ENCODE measurements at places on chromosomes 1 and 21.

DNA sequence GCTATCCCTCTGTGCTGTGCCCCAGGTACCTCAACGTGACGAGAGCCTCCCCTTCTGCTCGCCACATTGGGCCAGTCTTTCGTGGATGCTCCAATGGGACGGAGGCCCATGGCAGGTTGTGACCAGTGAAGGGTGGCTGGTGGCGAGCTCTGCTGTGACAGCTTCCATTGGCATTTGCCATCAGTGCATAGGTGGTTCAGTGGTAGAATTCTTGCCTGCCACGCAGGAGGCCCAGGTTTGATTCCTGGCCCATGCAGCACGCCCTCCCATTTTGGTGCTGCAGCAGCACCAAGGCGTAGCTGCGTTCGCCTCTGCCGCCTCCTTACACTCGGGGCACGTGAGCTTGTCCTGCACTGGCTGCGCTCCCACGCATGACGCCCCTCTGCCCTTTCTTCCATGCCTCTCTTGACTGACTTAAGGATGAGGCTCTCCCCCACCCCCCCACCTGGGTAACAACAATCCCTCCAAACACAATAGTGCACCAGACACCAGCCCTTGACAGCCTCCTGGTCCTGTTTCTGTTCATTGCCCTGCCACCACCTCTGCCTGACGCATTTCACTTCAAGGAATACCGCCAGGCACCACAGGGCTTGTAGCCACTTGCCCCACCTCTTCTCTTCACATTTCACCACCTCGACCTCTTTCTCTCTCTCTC is 24.7 kb upstream of the FCGR2A start:
- DNase-seq, result no peak

- no peak for DNase-seq
Measured at GRCh38 chr1:154869351-154870114, 548 bp downstream of the KCNN3 start.

DNA sequence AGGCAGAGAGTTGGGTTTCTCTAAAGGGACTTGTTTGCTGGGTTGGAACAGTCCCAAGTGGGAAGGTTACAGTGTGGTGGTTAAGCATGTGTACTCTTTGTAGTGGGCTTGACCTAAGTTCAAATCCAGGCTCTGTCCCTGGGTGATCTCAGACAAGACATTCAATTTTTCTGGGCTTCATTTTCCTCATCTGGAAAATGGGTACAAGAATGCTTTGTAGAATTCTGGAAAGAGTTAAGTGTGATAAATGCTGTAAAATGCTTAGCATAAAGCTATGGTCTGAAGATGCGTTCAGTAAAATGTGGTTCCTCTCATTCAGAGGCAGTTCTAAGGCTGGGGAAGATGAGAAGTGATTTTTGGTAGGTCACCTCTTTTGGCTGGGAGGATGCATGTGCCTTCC is 805 bp downstream of the GRHL3 start:
- DNase-seq, result no peak

- no peak for DNase-seq
Measured at GRCh38 chr1:51313961-51314777, 16.2 kb downstream of the TTC39A start.

- no peak for DNase-seq
Measured at GRCh38 chr21:27419153-27419552, 452.3 kb upstream of the ADAMTS5 start.

DNA sequence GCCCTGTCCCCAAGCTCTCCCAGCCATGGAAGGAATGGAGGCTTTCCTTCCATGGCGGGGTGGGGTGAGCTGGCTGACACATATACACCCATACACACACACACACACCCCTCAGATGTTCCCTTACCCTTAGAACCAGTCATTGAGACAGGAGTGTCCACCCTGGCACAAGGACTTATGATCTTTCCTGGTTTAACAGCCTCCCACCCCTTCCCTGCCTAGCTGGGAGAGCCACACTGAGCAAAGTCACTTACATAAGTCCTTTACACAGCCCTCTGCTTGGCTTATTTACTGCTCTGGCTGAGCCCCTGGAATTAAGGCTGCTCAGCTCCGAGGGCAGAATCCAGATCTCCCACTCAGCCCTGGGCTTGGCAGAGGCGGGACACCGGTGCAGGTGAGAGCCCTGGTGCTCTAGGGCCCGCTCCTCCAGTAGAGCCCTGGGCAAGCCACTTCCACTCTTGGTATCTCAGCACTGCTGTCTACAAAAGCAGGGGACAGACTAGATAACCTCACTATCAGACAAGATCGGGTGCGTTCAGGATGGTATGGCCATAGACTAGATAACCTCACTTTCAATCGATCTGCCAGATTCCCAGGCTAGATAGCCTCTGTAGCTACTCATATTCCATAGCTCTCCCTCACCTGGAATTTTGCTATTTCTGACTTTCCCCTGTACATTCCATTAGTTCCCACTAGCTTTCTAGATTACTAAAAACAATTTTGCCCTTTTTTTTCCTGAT is 16.7 kb downstream of the SLC6A9 start:
- no peak for DNase-seq

- DNase-seq, result no peak
Measured at GRCh38 chr21:45556645-45557615, 14.7 kb upstream of the SLC19A1 start.

DNA sequence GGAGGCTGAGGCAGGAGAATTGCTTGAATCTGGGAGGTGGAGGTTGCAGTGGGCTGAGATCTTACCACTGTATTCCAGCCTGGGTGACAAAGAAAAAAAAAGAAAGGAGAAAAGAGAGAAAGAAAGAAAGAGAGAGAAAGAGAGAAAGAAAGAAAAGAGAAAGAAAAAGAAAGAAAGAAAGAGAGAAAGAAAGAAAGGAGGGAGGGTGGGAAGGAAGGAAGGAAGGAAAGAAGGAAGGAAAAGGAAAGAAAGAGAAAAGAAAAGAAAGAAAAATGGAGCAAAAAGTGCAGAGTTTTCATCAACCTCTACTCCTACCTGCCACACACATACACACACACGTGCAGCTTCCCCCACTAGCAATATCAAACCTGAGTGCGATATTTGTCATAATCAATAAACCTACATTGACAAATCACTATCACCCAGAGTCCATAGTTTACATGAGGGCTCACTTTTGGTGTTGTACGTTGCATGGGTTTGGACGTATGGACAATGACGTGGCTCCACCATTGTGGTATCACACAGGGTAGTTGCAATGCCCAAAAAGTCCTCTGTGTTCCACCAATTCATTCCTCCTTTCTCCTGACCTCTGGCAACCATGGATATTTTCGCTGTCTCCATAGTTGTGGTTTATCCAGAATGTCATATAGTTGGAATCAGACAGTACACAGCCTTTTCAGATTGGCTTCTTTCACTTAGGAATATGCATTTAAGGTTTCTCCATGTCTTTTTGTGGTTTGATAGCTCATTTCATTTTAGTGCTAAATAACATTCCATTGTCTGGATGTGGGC is 36.5 kb downstream of the EVA1C start:
- no peak for DNase-seq

GRCh38 chr1:201793306-201793925 is 35.5 kb upstream of the IPO9 start:
- DNase-seq, result no peak

- DNase-seq, result no peak
Measured at GRCh38 chr1:71755441-71755840, 526.9 kb downstream of the NEGR1 start.

DNA sequence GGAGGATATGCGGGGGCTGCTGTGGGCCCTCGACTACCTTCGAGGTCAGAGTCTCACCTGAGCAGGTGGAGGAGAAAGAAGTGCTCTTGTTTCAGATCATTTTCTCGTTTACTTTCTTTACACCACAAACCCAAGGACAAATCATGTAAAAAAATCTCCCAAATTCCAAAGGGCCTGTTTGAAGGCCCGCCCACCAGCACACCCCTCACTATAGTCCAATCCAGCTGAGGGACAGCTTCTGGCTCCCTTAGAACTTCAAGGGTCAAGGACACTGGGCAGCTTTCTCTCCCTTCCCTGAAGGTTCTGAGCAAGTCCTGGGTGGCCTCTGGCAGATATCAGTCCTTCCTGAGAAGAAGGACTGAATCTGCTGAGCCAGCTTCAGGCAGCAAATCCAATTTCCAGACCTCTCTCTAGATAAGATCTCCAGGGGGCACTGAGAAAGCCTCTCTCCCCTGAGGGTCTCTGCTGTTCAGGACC is 5.5 kb downstream of the STK40 start:
- DNase-seq, result no peak

GRCh38 chr1:9234223-9235095 is at the start of gene H6PD:
TSS of gene H6PD (plus strand) at chr1:9234774. CDS start at chr1:9244935, 10,161 bp downstream.
- DNase-seq, result peak; percentile 75

- no peak for DNase-seq
Measured at GRCh38 chr1:71721532-71721931, 560.8 kb downstream of the NEGR1 start.

DNA sequence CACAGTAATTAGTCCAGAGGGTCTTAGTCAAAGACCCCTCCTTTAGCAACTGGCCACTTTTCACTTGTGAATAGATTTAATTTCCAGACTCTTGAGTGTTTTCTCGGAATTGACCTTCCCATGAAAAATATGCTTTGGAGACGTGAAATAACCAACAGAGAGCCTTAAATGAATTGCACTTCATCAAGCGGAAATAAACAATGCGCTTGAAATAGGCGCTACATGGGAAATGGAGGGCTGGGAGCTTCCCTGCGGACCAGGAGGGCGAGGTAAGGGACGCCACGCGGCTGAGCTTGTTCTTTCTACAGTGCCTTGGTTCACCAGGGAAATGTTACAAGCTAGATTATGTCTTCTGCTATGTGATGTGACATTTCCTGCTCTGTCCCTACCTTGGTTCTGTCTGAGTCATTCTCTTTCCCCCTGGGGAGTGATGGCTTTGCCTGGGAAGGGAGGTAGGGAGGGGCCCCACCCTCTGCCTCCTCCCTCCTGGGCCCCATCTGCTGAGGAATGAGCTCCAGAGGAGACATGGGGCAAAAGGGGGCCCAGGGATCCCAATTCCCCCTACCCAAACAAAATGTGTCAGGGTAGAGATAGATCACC is 619.3 kb downstream of the PTPRU start:
- no peak for DNase-seq

GRCh38 chr1:10694633-10695627 is 101.5 kb downstream of the CASZ1 start:
- peak; percentile 51 for DNase-seq

DNA sequence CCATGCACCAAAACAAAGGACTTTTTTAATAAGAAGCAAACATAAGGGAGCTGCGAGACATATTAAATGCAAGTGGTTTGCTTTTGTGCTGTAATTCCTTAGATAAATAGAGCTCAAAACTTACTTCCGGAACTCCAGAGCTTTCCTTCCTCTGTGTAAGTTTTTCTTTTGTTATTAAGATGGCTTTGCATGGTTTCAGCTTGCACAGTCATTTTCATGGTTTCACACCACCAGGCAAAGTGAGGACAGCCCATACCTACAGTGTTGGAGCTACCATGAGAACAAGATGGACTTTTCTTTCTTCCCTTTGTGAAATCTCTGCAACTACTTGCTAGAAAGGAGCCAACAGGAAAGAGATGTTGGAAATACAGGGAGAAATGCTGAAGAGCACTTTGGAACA is 368.0 kb downstream of the SETD4 start:
- DNase-seq, result no peak

GRCh38 chr1:169949139-169949538 is 55.4 kb upstream of the SCYL3 start:
- DNase-seq, result no peak

DNA sequence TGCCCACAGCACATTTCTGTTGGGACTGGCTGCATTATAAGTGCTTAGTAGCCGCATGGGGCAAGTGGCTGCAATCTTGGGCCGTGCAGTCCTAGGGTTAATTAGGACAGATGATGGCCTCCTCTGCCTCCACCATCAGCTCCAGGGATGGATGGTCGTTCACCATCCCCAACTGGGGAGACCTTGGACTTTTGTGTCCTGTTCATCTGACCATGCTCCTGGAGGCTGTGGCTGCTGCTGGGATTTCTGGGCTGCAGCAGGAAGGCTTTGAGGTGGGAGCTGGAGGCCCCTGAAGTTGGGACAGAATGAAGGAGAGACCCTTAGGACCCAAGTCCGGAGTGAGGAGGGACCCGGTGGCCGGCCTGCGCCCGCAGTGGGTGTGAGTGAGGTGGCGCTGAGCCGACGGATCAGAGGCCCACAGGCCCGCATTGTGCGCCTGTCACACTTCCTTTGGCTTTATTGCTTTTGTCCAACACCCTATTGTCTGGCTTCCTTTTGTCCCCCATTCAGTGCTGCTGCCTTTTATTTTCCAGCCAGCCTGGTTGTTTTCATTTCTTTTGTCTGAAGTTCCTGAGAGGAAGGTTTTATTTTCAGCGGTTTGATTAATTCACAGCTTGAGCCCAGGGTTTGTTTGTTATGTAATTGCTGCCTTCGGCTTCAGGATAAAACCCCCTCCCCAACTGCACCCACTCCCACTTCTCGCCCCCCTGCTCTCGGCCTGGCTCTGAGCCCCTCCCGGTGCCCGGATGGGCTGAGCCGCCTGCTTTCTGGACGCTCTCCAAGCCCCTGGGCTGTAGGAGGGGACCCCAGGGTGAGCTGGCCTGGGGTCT is 35.6 kb downstream of the SOX13 start:
- DNase-seq, result no peak

GRCh38 chr1:91404151-91405012 is at the start of gene HFM1:
TSS of gene HFM1 (minus strand) at chr1:91404837. CDS start at chr1:91401082, 3,755 bp downstream.
- DNase-seq, result peak; percentile 2

Measured in activated naive CD4-positive, alpha-beta T cell (primary cell).